Thymus (tissue), 14 donors: ENCODE measurements at places on chromosomes 7 and 10. TPM values are rescaled to one million over a fixed set of nuclear protein-coding genes. Genes with fewer than 3 reads are reported as not detected.

CPN1 gene
- polyA plus RNA-seq = 0.02 TPM

ZNF862 gene
- 15.8 TPM for polyA plus RNA-seq

GHRHR gene
- 0.68 TPM for polyA plus RNA-seq

OR2A14 gene
- polyA plus RNA-seq = not detected

ITIH2 gene
- 0.05 TPM for polyA plus RNA-seq

OGDHL gene
- polyA plus RNA-seq = 1.9 TPM

WNT2 gene
- 0.14 TPM for polyA plus RNA-seq

AASS gene
- polyA plus RNA-seq = 6.7 TPM
